ENCODE measurements at places on chromosomes 4 and X.

DNA sequence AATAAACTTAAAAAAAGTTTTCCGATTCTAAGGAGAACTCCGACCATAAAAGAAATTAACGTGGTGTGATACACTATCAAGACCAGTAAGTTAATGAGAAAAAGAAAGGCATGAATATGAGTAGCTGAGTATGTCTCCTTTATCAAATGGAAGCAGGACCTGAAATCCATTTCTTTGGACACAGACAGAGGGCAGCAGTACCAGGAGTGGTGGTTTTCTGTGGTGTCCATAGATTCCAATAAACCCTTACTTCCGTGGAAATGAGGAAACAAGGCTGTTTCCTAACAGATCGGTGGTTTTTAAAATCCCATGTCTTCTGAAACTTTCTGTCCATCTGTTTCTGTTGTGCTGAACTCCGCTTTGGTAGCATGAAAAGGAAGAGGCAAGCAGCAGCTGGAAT is 128.5 kb upstream of the TSPAN5 start:
- no peak for DNase-seq

DNA sequence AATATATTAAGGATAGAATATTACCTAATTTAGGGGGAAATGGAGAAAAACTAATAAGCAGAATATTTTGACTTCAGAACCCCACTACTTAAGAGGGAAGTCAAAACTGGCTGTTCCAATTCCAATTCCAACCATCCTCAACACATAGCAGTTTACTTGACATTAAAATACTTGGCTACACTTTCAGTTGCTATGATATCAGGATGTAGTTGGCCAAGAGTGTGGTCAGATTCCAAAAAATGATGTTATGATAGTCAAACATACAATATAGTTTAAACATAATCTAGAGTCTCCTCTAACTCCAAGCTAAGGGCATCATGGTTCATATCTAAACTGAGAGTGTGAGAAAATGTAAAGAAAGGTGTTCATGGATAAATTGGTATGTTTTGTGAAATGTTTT is 16.5 kb upstream of the SMIM14 start:
- DNase-seq, result no peak

- DNase-seq, result no peak
Measured at GRCh38 chr4:108450236-108450898, 170.0 kb upstream of the RPL34 start.

- DNase-seq, result peak; percentile 85
Measured at GRCh38 chrX:141176586-141177451, at the start of gene LDOC1. TSS of gene LDOC1 (minus strand) at chrX:141177129. CDS start at chrX:141177021, 108 bp downstream.

DNA sequence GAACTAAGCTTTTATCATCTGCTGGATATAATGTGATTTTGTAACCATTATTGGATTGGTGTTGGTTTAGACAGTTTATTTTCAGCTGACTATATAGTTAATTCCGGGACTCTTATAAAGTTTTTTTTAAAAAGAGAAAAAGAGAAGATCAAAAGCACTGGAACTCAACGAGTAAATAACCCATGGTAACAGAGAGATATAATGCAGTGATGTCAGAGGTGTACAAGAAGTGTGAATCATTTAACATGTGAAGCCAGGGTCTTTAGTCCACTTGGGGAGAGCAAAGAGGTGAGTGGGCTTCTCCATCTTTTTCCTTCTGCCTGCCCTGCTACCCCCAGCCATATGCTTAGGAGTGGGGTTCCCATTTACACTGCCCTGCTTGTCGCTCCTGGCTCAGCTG is 3.2 kb downstream of the TMEM165 start:
- no peak for DNase-seq

DNA sequence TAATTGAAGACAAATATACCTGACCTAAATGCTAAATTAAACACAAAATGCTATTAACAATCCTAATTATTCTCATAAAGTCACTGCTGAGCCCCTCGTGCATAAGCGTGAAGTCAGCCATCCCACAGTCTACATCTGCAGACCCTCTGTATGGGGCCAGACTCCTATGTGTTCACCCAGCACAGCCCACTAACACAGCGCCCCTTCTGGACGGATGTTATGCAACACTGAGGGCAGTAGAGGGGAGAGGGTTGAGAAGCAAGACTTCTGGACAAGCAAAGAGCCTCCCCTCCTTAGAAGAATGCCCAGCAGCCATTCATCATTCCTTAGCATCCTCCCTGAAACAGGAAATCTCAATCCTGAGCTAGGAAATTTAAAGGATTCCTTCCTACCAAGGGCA is 7.9 kb downstream of the TRPC3 start:
- peak; percentile 8 for DNase-seq
